ENCODE measurements at places on chromosomes 16 and 17. TPM values are rescaled to one million over a fixed set of nuclear protein-coding genes. Genes with fewer than 3 reads are reported as not detected.

DNA sequence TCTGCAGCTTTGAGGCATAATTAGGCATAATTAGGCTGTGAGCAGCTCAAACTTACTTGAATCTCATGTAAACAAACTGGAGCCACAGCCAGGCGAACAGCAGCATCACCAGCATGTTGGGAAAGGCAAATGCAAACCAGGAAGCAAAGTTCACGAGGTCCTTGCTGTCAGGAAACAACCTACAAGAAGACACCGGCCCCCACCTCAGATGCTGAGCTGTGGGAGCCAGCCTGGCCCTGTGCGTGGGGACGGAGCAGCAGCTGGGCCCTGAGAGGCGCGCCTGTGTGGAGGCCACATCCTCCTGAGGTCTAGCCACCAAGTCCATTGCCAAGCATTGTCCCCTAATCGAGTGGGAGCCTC, 12.2 kb downstream of the SLC13A5 start:
- no peak for DNase-seq

The RPA1 gene
- 127 TPM for polyA plus RNA-seq

The ATP1B2 gene
- 21.8 TPM for polyA plus RNA-seq

The TBC1D3K gene
- not detected for polyA plus RNA-seq

DNA sequence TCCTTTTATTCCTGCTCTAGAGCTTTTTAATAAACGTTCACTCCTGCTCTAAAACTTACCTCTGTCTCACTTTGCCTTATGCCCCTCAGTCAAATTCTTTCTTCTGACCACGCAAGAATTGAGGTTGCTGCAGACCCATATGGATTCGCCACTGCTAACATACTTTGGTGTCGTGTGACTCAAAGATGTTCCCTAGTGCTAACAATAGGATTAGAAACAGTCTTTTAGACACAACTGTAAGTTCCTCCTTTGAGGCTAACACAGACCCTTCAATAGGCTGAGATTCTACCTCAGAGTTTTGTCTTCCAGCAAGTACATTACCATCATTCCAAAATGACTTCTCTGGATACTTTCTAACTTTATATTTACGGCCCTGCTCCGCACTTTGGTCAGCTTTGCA, 149.5 kb upstream of the COX10 start:
- DNase-seq, result no peak

DNA sequence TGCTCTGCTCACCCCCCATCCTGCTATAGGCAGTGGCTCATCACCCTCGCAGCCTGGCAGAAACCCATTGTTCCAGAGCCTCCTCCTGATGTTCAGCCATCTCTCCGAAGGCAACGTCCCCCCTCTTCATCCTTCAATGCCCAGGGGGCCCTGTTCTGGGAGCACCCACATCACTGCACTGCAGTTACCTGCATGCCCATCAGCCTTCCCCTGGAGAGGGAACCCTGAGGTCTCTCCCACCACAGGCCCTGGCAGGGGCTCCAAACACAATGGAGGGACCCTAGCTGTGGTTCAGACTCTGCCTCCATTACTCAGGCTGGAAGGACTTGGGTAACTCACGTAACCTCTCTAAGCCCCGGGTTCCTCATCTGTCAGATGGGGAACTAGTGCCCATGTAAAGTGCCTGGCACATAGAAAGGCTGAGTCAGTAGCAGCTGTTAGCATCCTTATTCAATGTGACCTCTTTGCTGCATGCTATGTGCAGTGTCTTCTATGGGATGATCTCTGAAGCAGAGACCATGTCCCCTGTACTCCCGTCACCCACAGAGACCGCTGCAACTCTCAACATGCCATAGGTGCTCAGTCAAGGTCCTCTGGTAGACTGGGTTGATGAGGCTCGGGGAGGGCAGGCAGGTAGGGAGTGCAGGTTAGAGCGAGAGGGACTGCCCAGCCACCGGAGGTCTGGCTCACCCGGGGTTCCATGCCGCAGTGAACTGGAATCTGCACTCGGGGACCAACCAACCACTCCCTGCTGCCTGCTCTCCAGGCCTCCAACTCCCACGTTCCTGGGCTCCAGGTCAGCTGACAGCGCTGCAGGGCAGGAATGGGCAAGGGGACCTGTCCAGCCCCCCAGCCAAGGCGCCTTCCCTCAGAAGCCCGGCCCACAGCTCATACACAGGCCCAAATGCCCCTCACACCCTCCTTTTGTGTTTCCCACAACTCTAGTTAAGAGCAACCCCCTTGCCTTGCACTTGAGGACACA, 233.2 kb downstream of the ZNF423 start:
- no peak for DNase-seq

- no peak for DNase-seq
Measured at GRCh38 chr16:81921843-81922584, 89.3 kb downstream of the SDR42E1 start.

The PTX4 gene
- polyA plus RNA-seq, result not detected

DNA sequence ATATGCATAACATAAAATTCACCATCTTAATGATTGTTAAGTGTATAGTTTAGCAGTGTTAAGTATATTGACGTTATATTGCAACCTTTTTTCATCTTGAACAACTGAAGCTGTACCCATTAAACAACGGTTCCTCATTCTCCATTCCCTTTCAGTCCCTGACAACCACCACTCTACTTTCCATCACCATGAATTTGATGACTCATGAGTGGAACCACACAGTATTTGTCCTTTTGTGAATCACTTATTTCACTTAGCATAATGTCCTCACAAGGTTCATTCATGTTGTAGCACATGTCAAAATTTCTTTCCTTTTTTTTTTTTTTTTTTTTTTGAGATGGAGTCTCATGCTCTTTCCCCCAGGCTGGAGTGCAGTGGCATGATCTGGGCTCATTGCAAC, 46.0 kb downstream of the HOXB1 start:
- no peak for DNase-seq

DNA sequence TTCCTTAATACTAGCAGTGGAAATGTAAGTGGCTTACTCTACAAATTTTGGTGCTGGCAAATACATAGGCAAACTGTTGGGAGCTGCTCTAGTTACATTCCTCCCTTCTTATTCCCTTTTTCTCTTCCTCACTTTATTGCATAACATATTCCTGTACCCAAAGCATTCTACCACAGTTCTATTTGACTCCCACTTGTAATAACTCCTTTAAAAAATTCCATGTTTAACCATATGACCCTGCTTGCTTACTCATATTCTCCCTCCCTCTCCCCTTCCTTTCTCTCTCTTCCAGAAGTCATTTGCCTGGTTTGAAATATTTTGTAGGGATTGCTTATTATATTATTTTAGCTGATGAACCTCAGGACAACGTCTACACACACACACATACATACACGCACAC, 22.7 kb downstream of the NQO1 start:
- no peak for DNase-seq

DNA sequence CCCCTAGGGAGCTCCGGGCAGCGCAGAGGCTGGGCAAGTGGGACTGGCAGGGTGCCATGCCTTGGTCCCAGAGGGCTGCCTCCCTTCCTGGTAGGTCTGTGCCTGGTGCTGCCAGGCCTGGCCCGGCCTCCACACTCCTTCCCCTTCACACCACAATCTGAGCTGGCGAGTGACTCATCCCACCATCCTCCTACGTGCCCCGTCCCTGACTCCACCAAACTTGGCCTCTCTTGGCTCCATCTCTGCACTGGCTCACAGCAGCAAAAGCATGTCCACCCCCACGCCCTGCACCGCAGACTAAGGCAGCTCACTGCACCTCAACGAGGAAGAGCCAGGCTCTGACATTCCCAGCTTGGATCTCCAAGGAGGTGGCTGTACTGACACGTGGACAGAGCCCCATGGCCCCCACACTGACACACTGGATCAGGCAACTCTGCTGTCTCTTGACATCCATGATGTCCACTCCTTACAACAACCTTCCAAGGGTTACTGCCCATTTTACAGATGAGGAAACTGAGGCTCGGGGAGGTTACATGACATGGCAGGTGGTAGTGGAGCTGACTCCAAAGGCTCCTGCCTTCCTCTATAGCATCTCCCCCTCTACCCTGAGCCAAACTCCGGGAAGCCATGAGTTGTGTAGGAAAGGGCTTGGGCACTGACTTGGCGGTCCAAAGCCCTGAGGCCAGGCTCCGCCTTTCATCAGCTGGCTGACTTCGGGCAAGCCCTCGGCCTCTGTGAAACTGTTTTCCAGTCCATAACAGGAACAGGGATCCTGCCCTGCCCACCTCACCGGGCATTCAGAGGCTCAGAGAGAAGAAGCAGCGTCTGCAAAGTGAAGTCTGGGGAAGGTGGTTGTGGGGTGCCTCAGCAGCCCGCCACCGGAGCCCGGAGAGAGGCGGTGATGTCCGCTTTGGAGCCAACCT, 20.1 kb upstream of the KRT19 start:
- DNase-seq, result no peak
